ENCODE measurements at places on chromosomes 1 and 21.

DNA sequence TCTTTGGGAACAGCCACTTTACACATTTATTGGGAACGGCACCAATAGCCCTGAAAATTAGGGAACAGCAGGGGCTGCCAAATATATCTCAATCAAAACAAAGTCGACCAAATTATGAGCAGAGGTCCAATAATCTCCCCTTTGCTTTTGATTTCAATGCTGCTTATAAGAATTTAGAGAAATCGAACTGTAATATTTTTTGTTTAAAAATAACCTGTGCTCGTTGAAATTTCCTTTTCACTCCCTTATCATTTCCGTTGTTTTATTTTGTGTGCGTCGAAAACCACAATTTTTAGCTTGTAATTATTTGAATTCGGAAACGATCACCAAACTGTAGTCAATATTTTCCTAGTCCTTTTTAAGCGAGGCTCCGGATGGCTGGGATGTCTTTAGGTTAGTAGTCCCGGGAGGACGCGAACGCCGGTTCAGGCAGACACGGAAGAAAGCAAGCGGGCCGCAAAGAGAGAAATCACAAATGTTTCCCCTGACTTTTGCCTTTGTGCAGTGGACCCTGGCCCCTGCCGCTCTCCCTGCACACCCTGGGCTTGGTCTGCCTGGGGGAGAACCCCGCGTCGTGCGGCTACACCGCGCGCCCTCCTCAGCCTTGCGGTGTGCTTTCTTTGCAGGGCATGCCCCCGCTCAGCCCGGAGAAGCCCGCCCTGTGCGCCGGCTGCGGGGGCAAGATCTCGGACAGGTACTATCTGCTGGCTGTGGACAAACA lies 2.3 kb downstream of the LHX9 start:
- no peak for DNase-seq

GRCh38 chr1:8985915-8986813 lies 40.1 kb downstream of the SLC2A7 start:
- DNase-seq = no peak

DNA sequence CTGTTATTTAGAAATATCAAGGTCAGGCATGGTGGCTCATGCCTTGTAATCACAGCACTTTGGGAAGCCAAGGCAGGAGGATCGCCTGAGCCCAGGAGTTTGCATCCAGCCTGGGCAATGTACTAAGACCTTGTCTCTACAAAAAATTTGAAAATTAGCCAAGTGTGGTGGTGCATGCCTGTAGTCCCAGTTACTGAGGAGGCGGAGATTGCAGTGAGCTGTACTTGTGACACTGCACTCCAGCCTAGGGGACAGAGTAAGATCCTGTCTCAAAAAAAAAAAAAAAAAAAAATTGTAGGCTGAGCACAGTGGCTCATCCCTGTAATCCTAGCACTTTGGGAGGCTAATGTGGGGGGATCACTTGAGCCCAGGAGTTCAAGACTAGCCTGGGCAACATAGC lies 45.3 kb downstream of the PIK3CD start:
- DNase-seq = no peak

- DNase-seq = no peak
Observed at GRCh38 chr1:16434501-16434900, 2.7 kb downstream of the SPATA21 start.

DNA sequence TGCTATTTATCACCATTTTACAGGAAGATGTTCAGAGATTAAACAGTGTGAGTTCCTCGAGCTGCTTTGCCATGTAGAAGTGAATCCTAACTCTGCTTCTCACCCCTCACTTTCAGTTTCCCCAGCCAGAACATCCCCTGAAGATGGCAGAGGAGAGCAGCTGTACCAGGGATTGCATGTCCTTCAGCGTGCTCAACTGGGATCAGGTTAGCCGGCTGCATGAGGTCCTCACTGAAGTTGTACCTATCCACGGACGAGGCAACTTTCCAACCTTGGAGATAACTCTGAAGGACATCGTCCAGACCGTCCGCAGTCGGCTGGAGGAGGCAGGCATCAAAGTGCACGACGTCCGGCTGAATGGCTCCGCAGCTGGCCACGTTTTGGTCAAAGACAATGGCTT lies 16.9 kb downstream of the TENT5C start:
- DNase-seq = no peak

GRCh38 chr21:39281207-39281606 lies 32.2 kb downstream of the BRWD1 start:
- DNase-seq = no peak

DNA sequence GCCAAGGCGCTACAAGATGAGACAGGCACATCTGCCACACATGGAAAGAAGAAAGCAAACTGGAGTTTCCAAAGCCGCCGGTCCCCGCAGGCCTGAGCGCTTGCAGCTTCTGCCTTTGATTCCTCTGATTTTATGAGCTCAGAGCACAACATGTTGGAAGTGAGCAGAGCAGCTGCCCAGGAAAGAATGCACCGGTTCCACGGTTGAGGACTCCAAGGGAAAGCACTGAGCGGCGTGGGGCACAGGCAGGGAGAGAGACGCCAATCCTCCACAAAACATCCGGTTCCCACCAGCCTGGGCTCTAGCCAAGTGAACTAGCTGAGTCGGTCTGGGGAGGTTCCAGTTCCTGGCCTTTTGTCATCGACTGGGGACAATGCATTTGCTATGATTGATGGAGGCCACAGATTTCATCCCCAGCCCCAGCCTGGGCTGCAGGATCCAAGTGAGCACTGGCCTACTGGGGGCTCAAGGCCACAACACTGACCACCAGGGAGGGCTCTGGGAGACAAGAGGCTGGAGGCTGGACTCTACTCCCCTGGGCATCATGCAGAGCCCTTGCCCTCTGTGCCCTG lies 253.1 kb upstream of the IRF2BP2 start:
- DNase-seq = no peak

GRCh38 chr1:97192872-97193572 lies 471.4 kb downstream of the PTBP2 start:
- no peak for DNase-seq

GRCh38 chr1:232786845-232787455 lies 18.3 kb upstream of the MAP10 start:
- DNase-seq = peak; percentile 15

- no peak for DNase-seq
Observed at GRCh38 chr1:154876842-154877369, 6.8 kb upstream of the KCNN3 start.

DNA sequence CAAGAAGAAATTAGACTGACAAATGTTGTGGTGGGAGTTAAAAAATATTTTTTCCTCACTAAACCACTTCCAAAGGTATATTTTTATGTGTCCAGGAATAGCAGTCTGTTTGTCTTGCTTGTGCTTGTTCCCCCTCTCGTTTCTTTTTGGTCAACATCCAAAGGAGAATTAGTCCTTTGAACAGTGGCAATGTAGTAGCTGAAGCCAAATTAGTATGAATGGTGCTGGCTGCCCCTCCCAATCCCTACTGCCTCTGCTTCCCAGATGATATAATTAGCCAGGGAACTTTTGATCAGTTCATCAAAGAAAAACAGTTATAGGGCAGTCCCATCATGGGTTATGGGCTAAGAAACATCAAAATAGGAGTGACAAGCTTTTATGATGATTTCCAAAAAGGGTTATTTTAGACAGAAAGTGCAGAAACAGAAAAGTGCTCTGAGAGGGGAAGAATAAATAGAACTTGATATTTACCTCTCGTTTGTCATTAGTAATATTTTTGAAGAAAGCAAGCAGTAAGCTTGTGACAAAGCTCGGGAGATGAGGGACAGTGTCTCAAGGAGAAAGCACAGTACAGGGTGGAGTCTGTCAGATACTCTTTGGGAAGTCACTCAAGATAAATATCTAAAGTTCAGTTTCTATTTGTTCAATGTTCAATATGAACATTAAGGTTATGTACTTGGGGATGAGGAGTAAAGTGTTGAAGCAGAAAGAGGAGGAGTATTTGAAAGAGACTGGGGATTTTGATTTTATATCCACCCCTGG lies 239.1 kb downstream of the HLX start:
- DNase-seq = no peak

- DNase-seq = no peak
Observed at GRCh38 chr1:233647073-233647472, 33.2 kb downstream of the KCNK1 start.

DNA sequence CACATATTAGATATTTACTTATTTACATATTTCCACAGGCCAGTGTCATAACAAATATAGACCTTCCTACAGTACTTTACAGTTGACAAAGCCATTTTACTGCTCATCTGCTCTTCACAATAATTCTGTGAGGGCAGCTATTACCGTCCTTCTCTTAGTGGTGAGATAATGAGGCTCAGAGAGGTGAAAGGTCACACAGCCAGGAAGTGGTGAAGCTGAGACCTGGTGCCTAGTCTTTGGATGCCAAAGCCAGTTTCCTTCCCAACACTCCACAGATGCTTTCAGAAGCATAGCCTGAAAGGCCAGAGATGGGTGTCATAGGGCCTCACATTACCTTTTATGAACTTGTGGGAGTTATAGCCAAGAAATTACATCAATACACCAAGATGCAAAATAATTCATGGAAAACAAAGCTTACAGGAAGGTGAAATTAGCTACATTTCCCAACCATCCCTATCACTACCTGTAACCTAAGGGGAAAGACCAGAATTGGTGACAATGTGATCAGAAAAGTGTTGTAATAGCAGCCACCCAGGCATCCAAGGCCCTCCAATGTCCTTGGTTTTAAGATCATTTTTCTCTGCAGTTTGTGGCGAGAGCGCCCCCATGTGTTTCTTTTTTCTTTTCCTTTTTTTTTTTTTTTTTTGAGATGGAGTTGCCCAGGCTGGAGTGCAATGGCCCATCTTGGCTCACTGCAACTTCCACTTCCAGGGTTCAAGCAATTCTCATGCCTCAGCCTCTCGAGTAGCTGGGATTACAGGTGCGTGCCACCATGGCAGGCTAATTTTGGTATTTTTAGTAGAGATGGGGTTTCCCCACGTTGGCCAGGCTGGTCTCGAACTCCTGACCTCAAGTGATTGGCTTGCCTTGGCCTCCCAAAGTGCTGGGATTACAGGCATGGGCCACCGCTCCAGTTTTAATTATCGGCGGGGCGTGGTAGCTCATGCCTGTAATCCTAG lies 26.5 kb upstream of the RPL11 start:
- no peak for DNase-seq

GRCh38 chr1:45998020-45998617 lies 134.3 kb downstream of the PIK3R3 start:
- DNase-seq = no peak

GRCh38 chr1:151790940-151791651 lies 796 bp upstream of the TDRKH start:
- no peak for DNase-seq

- DNase-seq = peak; percentile 67
Observed at GRCh38 chr1:154221278-154222001, 685 bp downstream of the UBAP2L start.

DNA sequence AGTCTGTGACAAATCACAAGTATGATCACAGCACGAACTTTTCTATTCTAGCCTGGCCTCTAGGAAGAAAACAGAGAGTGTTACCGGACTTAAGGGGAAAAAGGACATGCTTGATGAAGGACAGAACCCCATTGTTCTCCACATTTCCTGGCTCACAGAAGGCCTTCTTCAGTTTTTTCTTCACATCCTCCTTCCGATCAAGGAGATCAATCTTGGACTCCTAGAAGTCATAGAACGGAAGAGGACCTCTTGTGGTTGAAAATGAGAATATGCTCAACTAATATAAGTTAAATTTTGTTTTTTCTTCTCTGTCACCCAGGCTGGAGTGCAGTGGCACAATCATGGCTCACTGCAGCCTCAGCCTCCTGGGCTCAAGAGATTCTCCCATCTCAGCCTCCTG lies 30.3 kb downstream of the YARS1 start:
- no peak for DNase-seq

Measured in effector memory CD8-positive, alpha-beta T cell (primary cell).